Pancreas (tissue), 10 donors: ENCODE measurements at places on chromosomes 1 and 21. TPM values are rescaled to one million over a fixed set of nuclear protein-coding genes. Genes with fewer than 3 reads are reported as not detected.

Gene C1orf210
- 12.7 TPM for total RNA-seq

Gene PRR9
- not detected for total RNA-seq

DNA sequence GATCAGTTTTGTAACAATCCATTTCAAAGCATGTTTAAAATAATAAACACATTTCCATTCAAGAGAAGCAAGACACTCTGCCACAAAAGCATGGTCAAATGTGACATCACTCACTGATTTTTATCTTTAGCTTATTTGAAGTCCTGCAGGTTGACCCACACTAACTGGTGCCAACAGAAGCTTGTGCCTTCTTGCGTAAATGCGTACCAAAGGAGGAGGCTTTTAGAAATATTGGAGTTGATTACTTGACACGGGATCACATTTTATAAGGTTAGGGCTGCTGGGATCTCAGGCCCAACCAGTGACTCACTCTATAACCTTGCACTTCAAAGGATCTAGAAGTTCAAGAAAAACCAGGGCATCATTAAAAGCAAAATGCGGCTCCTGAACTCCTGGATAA lies 203.6 kb downstream of the PCP4 start:
- H3K36me3 ChIP-seq, result no peaks in the 10 kb centered on the region
- no peaks in the 10 kb centered on the region for H3K4me1 ChIP-seq
- DNase-seq, result no peak

DNA sequence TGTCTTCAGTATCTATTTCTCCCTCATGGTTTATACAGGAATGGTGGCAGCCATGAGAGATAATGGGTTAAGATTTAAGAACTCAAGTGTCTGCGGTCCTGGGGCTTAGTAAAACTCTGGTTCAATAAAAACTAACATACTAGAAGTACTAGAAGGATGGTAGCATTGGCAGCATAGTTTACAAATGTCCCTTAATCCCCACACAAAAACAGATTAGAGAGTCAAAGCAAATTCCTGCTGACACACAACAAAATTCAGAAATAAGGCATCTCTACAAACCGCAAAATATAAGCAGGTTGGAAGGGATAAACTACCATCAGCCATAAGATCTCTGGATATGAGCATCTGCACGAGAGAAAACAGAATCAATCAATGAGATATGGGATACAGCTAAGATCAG lies 234.4 kb downstream of the RERE start:
- H3K4me3 ChIP-seq, result no peak overlapping the region
- no peaks in the 10 kb centered on the region for H3K36me3 ChIP-seq
- H3K4me1 ChIP-seq, result no peaks in the 10 kb centered on the region
- H3K27ac ChIP-seq, result no peak overlapping the region
- no peaks in the 10 kb centered on the region for H3K27me3 ChIP-seq

DNA sequence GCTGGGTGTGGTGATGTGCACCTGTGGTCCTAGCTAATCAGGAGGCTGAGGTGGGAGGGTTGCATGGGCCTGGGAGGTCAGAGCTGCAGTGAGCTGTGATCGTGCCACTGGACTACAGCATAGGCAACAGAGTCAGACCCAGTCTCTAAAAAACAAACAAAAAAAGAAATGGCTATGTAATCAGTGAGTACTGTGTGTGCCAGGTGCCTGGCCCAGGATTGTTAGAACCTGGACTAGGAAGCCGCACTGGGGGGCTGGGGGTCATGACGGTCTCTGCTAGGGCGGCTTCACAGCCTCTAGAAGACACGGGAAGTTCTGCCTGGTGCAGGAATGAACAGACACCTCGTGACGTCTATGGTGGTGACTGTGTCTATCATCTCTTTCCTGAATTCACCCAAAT lies 8.5 kb downstream of the TMEM9 start:
- no peak overlapping the region for H3K4me3 ChIP-seq
- no peaks in the 10 kb centered on the region for H3K4me1 ChIP-seq
- no peak overlapping the region for H3K27ac ChIP-seq
- H3K27me3 ChIP-seq, result no peaks in the 10 kb centered on the region

- DNase-seq, result peak; percentile 59
- H3K4me1 ChIP-seq, result no peaks in the 10 kb centered on the region
- H3K27me3 ChIP-seq, result no peaks in the 10 kb centered on the region
Measured at GRCh38 chr1:869499-870244, 54.1 kb upstream of the SAMD11 start.

- no peak for DNase-seq
- no peak overlapping the region for H3K4me3 ChIP-seq
- no peaks in the 10 kb centered on the region for H3K4me1 ChIP-seq
- H3K27ac ChIP-seq, result no peak overlapping the region
Measured at GRCh38 chr1:111294390-111294789, 3.7 kb downstream of the CHIA start.

- no peak overlapping the region for H3K27ac ChIP-seq
- H3K4me1 ChIP-seq, result no peaks in the 10 kb centered on the region
- no peaks in the 10 kb centered on the region for H3K27me3 ChIP-seq
- no peak overlapping the region for H3K4me3 ChIP-seq
- H3K36me3 ChIP-seq, result no peaks in the 10 kb centered on the region
Measured at GRCh38 chr1:22722901-22723550, 12.4 kb downstream of the EPHB2 start.

GRCh38 chr1:158689875-158690274 lies 3.4 kb upstream of the SPTA1 start:
- H3K4me3 ChIP-seq, result no peak overlapping the region
- H3K36me3 ChIP-seq, result no peaks in the 10 kb centered on the region
- no peak overlapping the region for H3K27ac ChIP-seq
- H3K27me3 ChIP-seq, result no peaks in the 10 kb centered on the region
- DNase-seq, result no peak

GRCh38 chr1:29700491-29700890 lies 464.2 kb downstream of the PTPRU start:
- H3K27ac ChIP-seq, result no peak overlapping the region
- H3K4me3 ChIP-seq, result no peak overlapping the region
- no peaks in the 10 kb centered on the region for H3K27me3 ChIP-seq
- H3K4me1 ChIP-seq, result no peaks in the 10 kb centered on the region
- DNase-seq, result no peak
